ENCODE measurements at places on chromosomes 12 and 14.

- DNase-seq: peak; percentile 94
Measured at GRCh38 chr12:122081697-122082221, 3.2 kb downstream of the MLXIP start.

DNA sequence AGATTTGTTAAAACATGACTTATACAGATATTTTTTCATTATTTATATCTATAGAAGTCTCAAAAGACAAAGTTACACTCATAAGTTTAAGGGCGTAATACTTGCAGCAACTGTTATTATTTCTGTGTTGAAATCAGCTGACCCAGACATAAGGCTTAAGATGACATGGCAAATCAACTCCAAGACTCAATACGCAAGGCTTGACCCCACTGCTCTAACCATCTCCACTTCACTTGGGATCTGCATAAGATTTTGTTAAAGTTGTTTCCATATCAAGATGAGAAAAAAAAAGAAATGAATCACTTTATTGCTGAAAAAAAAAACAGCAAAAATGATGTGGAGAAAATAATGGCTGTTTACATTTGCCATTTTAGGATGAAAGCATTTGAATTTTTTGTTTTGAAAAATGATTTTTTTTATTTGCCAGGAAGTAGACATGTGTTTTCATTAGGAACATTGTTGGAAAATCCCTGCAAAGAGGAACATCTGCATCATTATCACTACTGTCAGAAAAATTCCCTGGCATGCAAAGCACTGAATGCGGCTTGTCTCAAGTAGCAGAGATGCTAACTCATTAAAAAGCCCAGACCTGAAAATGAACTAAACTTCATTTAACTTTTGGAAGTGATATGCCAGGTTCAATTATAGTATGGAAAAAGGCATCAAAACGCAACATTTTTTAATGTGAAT, 73.5 kb downstream of the LIN7A start:
- no peak for DNase-seq

- DNase-seq: peak; percentile 47
Measured at GRCh38 chr14:20494935-20495766, 10.2 kb upstream of the RNASE10 start.

DNA sequence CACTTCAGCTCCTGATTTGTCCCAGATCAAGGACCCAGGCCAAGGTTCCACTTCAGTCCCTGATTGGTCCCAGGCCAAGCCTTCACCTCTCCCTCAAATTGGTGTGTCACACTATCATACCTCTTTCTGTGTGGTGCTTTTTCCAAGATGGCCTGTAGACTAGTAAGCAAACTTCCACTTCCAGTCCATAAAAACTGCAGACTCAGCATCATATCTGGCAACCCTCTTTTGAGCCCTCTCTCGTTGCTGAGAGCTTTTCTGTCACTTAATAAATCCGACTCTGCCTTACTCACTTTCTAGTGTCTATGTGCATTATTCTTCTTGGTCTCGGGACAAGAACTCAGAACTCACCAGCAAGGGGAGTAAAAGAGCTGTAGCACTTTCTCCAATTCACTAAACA, 1395.1 kb downstream of the LRFN5 start:
- no peak for DNase-seq

DNA sequence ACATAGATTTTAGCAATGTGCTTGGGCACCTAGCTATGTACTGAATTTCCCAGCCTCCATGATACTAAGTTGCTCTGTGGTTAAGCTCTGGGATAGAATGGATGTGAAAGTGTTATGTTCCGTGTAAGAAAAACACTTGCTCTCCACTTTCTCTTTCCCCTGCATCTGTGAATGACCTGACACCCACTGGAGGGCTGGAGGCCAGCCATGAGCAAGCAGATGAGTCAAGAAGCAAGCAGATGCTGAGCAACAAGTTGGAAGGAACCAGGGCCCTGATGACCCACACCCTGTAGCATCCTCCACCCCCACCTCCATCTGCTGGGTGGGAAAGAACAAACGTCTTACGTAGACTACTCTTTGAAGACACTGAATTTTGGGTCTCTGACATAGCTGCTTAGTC, 56.6 kb downstream of the EID3 start:
- no peak for DNase-seq

DNA sequence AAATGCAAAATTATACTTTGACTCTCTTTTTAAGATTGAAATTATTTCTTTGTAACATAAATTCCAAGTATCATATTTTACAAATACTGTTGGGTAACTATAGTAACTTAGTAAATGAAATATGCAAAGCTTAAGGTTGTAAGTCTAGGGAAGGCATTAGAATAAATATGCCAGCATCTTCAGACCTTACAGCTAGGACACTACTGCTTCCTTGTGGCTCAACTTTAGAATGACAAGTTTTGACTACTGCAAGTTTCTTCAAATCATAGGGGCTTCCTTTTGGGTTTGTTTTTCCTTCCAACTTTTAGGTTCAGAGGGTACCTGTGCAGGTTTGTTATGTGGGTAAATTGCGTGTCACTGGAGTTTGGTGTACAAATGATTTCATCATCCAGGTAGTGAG, 17.7 kb upstream of the ANP32D start:
- DNase-seq: peak; percentile 47

GRCh38 chr14:32820682-32821081, 118.0 kb upstream of the NPAS3 start:
- no peak for DNase-seq

DNA sequence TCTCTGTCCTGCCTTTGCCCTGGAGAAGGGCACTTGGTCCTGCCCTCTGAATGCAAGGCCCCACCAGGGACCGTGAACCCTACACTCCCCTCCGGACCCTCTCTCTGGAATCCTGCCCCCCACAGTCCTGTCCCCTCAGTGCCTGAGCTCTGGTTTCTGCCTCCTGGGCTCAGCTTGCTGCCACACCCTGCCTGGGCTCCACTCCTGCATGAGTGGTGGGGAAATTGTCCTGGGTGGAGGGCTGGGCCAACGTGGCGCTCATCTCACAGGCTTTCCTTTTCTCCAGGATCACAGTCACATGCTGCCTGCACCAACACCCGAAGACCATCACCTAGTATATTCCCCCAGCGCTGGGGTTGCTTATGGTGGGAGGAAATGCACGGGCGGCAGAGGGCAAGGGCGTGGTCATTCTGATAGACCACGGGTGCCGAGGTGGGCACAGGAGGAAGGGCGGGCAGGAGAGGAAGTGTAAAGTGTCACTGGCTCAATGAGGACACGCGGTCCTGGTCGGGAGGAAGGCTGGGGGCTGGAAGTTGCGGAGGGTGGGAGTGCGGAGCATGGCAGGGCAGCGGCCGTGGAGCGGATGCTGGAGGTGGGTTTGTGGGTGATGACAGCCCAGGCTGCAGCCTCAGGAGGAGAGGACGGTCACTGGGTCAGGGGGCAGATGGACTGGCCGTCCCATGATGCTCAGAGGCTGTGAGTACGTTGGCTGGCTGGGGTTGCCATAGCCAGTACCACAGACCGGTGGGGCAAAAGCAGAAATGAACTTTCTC, 99.5 kb downstream of the KIF26A start:
- DNase-seq: no peak

- DNase-seq: no peak
Measured at GRCh38 chr14:86141966-86142365, 612.0 kb downstream of the FLRT2 start.

- no peak for DNase-seq
Measured at GRCh38 chr12:91567100-91567485, 384.5 kb upstream of the DCN start.

DNA sequence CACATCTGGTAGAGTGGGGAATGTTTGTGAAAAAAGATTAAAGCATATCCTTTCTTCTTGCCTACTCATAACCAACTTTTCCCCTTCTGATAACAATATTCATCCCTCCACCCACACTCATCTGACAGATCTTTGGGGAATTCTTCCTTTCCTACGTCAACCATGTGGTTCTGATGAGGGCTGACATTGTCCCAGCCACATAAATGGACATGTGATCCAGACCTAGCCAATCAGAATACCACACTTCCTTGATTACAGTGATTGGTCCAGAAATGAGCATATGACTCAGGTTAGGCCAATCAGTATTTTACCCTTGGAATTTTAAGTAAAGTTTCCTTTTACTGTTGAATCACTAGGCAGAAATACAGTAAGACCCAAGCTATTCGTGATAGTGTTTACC, 58.9 kb downstream of the GPR65 start:
- no peak for DNase-seq

GRCh38 chr12:67269633-67270573, 745 bp downstream of the CAND1 start:
- no peak for DNase-seq

GRCh38 chr12:13211859-13212664, 15.5 kb downstream of the EMP1 start:
- peak; percentile 80 for DNase-seq

- no peak for DNase-seq
Measured at GRCh38 chr14:75282170-75282554, 3.5 kb downstream of the FOS start.

- DNase-seq: no peak
Measured at GRCh38 chr12:115230606-115231005, 546.6 kb upstream of the TBX3 start.

- peak; percentile 15 for DNase-seq
Measured at GRCh38 chr12:130026608-130027176, 122.9 kb upstream of the TMEM132D start.

DNA sequence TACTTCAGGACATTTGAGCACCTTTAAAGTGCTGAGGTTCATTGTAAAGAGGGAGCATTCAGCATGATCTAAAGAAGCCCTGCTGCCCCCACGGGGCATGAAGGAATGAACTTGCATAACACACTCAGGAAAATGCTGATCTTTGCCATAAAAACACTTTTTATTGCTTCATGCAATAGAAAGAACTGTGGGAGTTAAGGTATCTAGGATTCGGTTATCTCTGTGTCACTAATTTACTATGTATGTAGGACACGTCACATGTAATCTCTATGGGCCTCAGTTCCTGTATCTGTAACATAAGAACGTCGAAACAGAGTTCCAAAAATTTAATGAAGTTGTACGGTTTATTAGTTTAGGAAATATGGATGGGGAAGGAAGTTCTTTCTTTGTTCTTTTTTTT, 33.0 kb downstream of the BTBD7 start:
- DNase-seq: no peak

- no peak for DNase-seq
Measured at GRCh38 chr12:60830381-60830780, 1234.6 kb downstream of the SLC16A7 start.

DNA sequence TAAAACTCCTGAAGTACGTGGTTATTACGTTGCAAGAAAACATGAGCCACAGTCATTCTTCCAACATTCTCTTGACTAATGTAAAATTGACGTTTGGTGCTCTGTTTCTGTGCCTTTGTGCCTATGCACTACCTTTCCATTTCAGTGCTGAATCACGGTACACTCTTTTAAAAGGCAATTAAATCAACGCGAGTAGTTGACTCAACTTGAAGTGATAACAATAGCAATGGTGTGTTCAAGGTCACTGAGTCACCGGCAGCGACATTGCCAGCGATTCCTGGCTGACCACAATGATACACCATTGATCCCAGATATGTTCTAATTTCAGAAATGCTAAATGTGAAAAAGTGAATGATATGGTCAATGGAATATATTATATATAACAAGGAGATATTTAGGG, 17.8 kb downstream of the AK7 start:
- no peak for DNase-seq

Data from AML-193 (cell line).